Esophagus mucosa (tissue), 1 donor: ENCODE measurements at places on chromosomes 12 and 14. TPM values are rescaled to one million over a fixed set of nuclear protein-coding genes. Genes with fewer than 3 reads are reported as not detected.

The DBX2 gene
- total RNA-seq: not detected

The TMEM117 gene
- 14.3 TPM for total RNA-seq

The MSI1 gene
- total RNA-seq: 0.28 TPM

The IL31 gene
- not detected for total RNA-seq

The TSHR gene
- not detected for total RNA-seq

The ZC2HC1C gene
- total RNA-seq: 1.1 TPM

The TRHDE gene
- total RNA-seq: 0.08 TPM

The ATP23 gene
- total RNA-seq: 7.6 TPM
